A549 treated with Hydrocortisone at 1 μM for 4 hours (cell line): ENCODE measurements at places on chromosomes 13 and 19. TPM values are rescaled to one million over a fixed set of nuclear protein-coding genes. Genes with fewer than 3 reads are reported as not detected.

NLRP11 gene
- 0.02 to 0.06 TPM (median 0.03 TPM) in 5 replicates for total RNA-seq

CYP4F2 gene
- 0.06 to 0.17 TPM (median 0.17 TPM) in 4 of 5 replicates, not detected in the other for total RNA-seq

MEDAG gene
- 0.10 to 0.26 TPM (median 0.18 TPM) in 5 replicates for total RNA-seq

SPACA4 gene
- total RNA-seq: not detected in 5 replicates

GRIK5 gene
- total RNA-seq: 0.38 to 0.52 TPM (median 0.48 TPM) in 5 replicates

ODAD3 gene
- 0.92 to 2.2 TPM (median 1.0 TPM) in 5 replicates for total RNA-seq

ZNF723 gene
- not detected in 5 replicates for total RNA-seq

CEACAM1 gene
- total RNA-seq: 1.7 to 2.7 TPM (median 2.0 TPM) in 5 replicates

ALOX5AP gene
- total RNA-seq: 7.9 to 12.7 TPM (median 9.7 TPM) in 5 replicates

PRSS57 gene
- 0.16 to 0.23 TPM in 2 of 5 replicates, not detected in the others for total RNA-seq
